ENCODE measurements at places on chromosomes 16 and 17. TPM values are rescaled to one million over a fixed set of nuclear protein-coding genes. Genes with fewer than 3 reads are reported as not detected.
A peak's percentile ranks its signal among the peaks of the same experiment; 100 is the strongest.

GRCh38 chr16:81752225-81752875, 26.7 kb upstream of the PLCG2 start:
- peak; percentile 52 for DNase-seq

GRCh38 chr17:77649717-77650211, 308.7 kb upstream of the TNRC6C start:
- DNase-seq = no peak

The CFAP20 gene
- 23.3 TPM for total RNA-seq

The RASL10B gene
- total RNA-seq = 0.65 TPM

DNA sequence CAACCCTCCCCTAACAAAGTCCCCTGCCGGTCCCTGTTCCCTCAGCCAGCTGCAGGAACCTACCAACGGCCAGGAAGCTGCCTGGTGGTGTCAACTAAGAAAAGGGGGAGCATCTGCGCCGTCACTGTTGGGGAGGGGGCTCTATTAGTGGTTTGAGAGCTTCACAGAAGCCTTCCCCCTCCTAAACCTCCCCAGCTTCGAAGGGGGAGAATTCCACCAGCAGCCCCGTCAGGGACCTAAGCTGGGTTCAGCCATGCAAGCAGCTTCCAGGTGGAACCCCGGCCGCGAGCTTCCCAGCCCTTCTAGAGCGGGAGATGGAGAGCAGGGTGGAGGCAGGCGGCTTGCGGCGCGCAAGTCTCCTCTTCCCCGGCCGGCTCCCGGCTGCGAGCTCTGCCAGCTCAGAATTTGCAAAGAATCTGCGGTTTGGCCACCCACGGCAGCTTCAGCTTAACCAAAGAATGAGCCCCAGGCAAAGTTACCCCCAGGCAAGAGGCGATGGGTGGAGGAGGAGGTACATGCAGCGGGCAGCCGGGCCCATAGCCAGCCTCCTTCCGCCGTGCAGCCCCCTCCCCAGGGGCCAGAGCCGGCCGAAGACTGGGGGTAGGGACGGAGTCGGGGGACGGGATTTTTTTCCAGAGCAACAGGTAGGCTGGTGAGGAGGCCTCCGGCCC, 33.7 kb downstream of the DDX19A start:
- peak; percentile 50 for DNase-seq

All from mucosa of descending colon (tissue), 3 donors.